ENCODE measurements at places on chromosomes 11 and 22.

- DNase-seq = peak; percentile 37
Measured at GRCh38 chr11:83569134-83569805, 283.1 kb upstream of the CCDC90B start.

GRCh38 chr11:115456019-115456418 is 48.2 kb downstream of the CADM1 start:
- no peak for DNase-seq

DNA sequence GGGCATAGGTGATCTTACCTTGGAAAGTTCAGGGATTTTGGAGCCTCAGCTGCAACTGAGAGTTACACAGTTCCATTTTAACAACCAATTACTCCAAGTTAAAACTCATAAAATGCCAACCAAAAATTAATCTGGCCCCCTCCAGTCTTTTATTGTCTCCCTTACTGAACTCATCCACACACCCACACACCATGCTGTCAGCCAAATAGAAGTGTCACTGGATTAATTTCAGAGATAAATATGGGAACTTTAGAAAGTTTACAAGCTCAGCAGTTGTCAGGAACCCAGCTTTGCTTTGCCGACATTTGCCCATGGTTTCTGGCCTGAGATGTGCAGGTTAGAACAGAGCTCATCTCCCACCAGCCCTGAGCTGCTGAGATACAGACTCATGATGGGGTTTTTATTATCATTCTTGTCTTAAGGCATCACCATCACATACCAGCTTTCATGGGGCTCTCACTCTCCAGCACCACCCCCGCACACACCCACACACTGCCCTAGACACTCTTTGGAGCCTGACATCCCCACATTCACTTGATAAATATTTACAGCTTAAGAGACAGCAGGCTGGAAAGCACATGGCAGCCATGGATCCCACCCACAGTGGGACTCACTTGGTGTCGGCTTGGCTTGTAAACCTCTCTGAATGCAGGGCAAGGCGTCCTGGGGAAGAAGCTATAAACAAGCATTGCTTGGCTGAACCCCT is 23.7 kb upstream of the CTR9 start:
- peak; percentile 50 for DNase-seq

DNA sequence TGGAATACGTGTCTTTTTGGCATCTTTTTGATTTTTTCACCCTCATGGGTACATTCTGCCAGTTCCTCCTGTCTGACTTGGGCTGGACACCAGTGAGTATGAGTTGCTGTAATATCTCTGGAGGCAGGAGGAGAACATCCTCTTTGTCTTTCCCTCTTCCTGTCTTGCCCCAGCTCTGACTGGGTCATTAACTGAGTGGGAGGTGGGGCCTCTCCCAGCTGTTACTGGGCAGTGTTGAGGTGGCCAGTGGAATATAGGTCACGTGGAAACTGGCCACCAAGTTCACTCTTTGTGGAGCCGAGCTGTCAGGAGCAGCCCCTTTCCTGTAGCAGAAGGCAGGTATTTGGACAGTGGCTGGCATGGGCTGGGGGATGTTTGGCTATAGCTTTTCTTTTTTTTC is 2.2 kb downstream of the GLB1L2 start:
- DNase-seq = no peak

DNA sequence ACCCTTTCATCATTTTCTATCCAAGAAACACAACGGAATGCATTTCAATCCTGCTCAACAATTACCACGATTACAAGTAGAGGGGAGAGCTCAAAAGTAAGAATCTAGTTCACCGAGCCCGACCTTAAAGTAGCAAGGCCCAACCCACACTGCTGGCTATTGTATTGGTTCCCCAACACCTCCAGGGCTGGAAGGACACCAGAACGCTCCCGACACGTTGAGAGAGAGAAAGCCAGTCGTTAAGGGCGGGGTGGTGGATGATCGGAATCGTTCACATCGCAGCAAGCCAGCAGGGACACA is 690 bp downstream of the CKAP5 start:
- no peak for DNase-seq

GRCh38 chr11:80281194-80281593 is 840.4 kb upstream of the TENM4 start:
- no peak for DNase-seq

- peak; percentile 78 for DNase-seq
Measured at GRCh38 chr22:20013382-20013871, 3.2 kb downstream of the ARVCF start.

- peak; percentile 81 for DNase-seq
Measured at GRCh38 chr11:133821776-133822175, 23.5 kb downstream of the SPATA19 start.

- DNase-seq = no peak
Measured at GRCh38 chr11:47529951-47530350, 23.0 kb downstream of the CELF1 start.

GRCh38 chr11:63872800-63873197 is 33.9 kb downstream of the MARK2 start:
- DNase-seq = no peak

- no peak for DNase-seq
Measured at GRCh38 chr11:13578514-13579140, 82.8 kb upstream of the PTH start.
